A549 treated with Hydrocortisone at 1 μM for 4 hours (cell line): ENCODE measurements at places on chromosomes 11 and 22. TPM values are rescaled to one million over a fixed set of nuclear protein-coding genes. Genes with fewer than 3 reads are reported as not detected.

NCAM1 gene
- total RNA-seq, result 0.03 to 0.12 TPM in 2 of 5 replicates, not detected in the others

OR4B1 gene
- not detected in 5 replicates for total RNA-seq

NEFH gene
- total RNA-seq, result 0.09 to 0.16 TPM (median 0.09 TPM) in 5 replicates

SLC22A8 gene
- not detected in 5 replicates for total RNA-seq

ZW10 gene
- total RNA-seq, result 11.9 to 15.6 TPM (median 12.7 TPM) in 5 replicates

TRIM29 gene
- 24.4 to 26.6 TPM (median 25.6 TPM) in 5 replicates for total RNA-seq

ST14 gene
- 0.05 to 0.15 TPM (median 0.08 TPM) in 5 replicates for total RNA-seq

C22orf23 gene
- total RNA-seq, result 0.21 to 0.37 TPM (median 0.28 TPM) in 5 replicates

GUCD1 gene
- total RNA-seq, result 45.9 to 55.0 TPM (median 47.7 TPM) in 5 replicates

EFCAB6 gene
- 0.30 to 0.55 TPM (median 0.40 TPM) in 5 replicates for total RNA-seq

APOL5 gene
- total RNA-seq, result not detected in 5 replicates

CEND1 gene
- total RNA-seq, result 1.4 to 2.8 TPM (median 2.4 TPM) in 5 replicates

VPS26B gene
- total RNA-seq, result 18.6 to 22.7 TPM (median 21.4 TPM) in 5 replicates

TMEM223 gene
- total RNA-seq, result 20.1 to 29.2 TPM (median 26.5 TPM) in 5 replicates

APOBEC3B gene
- 25.2 to 30.3 TPM (median 28.0 TPM) in 5 replicates for total RNA-seq

GPR83 gene
- 0.07 to 0.10 TPM (median 0.07 TPM) in 5 replicates for total RNA-seq

HTR3A gene
- total RNA-seq, result not detected in 5 replicates

CFAP300 gene
- total RNA-seq, result 5.7 to 7.6 TPM (median 6.4 TPM) in 5 replicates

MSANTD2 gene
- total RNA-seq, result 5.4 to 6.1 TPM (median 5.7 TPM) in 5 replicates

CCDC86 gene
- total RNA-seq, result 89.0 to 107 TPM (median 95.4 TPM) in 5 replicates

SCN3B gene
- 0.10 to 0.16 TPM (median 0.14 TPM) in 5 replicates for total RNA-seq

MRPL17 gene
- 80.2 to 104 TPM (median 93.9 TPM) in 5 replicates for total RNA-seq

FOLR3 gene
- 0.22 TPM in 1 of 5 replicates, not detected in the others for total RNA-seq
